Mesendoderm (in vitro differentiated cells): ENCODE measurements at places on chromosomes 1 and 21.

- DNase-seq: peak; percentile 55
Measured at GRCh38 chr1:154941333-154942013, 5.0 kb upstream of the PMVK start.

DNA sequence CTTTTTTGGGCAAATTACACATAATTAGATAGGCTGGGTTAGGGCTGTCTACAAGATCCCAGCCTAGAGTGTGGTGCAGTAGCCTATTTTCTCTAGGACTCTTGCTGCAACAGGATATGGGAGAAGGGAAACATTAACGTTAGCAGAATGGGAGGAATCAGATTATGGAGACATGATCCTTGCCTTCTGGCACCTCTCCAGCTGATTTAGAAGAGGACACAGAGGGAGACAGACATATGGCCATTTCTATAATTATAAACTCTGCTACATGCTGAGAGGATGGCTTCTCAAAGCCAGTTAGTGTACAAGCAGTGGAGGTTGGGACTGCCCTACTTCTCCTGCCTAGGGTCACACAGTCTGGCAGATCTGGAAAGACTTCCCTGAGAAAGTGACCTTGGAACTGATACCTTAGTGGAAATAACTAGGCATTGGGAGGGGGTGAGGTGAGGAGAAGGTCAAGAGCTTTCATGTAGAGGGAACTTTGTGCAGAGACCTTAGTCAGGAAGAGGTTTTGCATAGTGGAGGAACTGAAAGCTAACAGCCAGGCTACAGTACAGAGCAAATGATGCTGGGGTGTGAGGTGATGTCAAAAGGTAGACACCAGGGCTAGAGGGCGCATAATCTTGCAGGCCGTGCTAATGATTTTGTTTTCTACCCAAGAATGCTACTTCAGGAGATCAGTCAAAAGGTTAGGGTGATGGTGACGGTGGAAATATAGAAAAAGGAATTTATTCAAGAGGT is 1.2 kb upstream of the CD1D start:
- no peak for DNase-seq

- DNase-seq: no peak
Measured at GRCh38 chr1:12503709-12504108, 114.3 kb downstream of the DHRS3 start.

GRCh38 chr1:77687519-77687906 is 5.1 kb upstream of the ZZZ3 start:
- DNase-seq: peak; percentile 95

- no peak for DNase-seq
Measured at GRCh38 chr1:42370876-42371549, 9.6 kb upstream of the RIMKLA start.

DNA sequence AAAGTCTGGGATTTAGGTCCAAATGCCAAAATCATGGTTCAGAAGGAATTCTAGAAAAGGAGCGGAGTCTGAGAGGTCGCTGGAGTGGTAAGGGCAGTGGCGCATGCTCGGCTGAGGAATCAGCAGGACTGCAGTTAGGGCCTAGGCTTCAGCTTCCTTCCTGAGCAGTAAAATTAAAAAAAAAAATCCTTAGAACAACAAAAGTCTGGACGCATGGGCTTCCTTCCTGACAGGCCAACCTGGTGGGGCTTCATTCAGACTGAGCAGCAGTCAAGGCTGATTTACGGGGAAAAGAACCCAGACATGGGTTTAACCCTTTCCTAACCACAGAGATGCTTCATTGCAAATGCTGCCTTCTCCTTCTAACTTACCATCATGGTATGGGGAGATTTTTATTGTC is 17.1 kb downstream of the RNF220 start:
- DNase-seq: no peak

DNA sequence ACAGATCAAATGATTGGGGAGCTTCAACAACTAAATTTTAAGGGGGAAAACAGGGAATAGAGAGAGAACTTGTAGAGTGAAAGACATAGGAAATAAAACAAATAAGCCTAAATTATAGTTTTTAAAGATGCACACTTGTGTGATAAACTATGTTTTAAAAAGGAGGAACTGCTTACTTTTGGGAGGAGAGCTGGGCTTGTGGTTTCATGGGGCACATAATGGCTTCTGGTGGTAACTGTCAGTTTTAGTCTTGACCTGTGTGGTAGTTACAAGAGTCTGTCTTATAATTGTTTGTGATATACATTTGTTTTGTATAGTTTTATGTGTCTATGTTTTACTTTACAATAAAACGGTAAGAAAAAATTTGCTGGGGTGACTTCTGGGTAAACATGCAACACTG is 165.3 kb downstream of the COL24A1 start:
- no peak for DNase-seq

- no peak for DNase-seq
Measured at GRCh38 chr1:229111703-229112319, 159.1 kb upstream of the RAB4A start.

GRCh38 chr1:8547791-8548190 is 229.9 kb downstream of the SLC45A1 start:
- no peak for DNase-seq
